Endothelial cell of umbilical vein (primary cell): ENCODE measurements at places on chromosomes 1 and 21. TPM values are rescaled to one million over a fixed set of nuclear protein-coding genes. Genes with fewer than 3 reads are reported as not detected.

RNF19B gene
- 19.2 and 19.6 TPM in 2 replicates for polyA plus RNA-seq

GLIS1 gene
- 0.03 TPM in 1 of 2 replicates, not detected in the other for polyA plus RNA-seq

TMEM39B gene
- polyA plus RNA-seq = 64.3 and 78.1 TPM in 2 replicates

SEC16B gene
- polyA plus RNA-seq = 0.46 and 0.58 TPM in 2 replicates

PTPRC gene
- polyA plus RNA-seq = not detected in 2 replicates

DNM3 gene
- 1.1 and 1.4 TPM in 2 replicates for polyA plus RNA-seq

SELE gene
- polyA plus RNA-seq = 1.5 TPM in 2 replicates

TTC22 gene
- not detected in 2 replicates for polyA plus RNA-seq

OLFML3 gene
- 3.9 TPM in 2 replicates for polyA plus RNA-seq

GCSAML gene
- not detected in 2 replicates for polyA plus RNA-seq

HNRNPU gene
- 45.9 and 68.7 TPM in 2 replicates for polyA plus RNA-seq

DCDC2B gene
- polyA plus RNA-seq = not detected in 2 replicates

OR4F29 gene
- polyA plus RNA-seq = not detected in 2 replicates

C1orf216 gene
- polyA plus RNA-seq = 12.4 and 13.3 TPM in 2 replicates

CHIT1 gene
- not detected in 2 replicates for polyA plus RNA-seq

NEXN gene
- 0.89 and 1.0 TPM in 2 replicates for polyA plus RNA-seq

PRAMEF5 gene
- polyA plus RNA-seq = not detected in 2 replicates

GPBP1L1 gene
- 32.4 and 35.0 TPM in 2 replicates for polyA plus RNA-seq

SPRR2D gene
- not detected in 2 replicates for polyA plus RNA-seq

GRHL3 gene
- polyA plus RNA-seq = not detected in 2 replicates

INKA2 gene
- 2.4 and 2.6 TPM in 2 replicates for polyA plus RNA-seq

OR2M3 gene
- polyA plus RNA-seq = not detected in 2 replicates

IFNGR2 gene
- polyA plus RNA-seq = 44.2 and 55.3 TPM in 2 replicates

IL20 gene
- polyA plus RNA-seq = not detected in 2 replicates

GJA9 gene
- not detected in 2 replicates for polyA plus RNA-seq

GJA4 gene
- polyA plus RNA-seq = 175 and 265 TPM in 2 replicates

PLPPR4 gene
- polyA plus RNA-seq = not detected in 2 replicates

TCEANC2 gene
- 2.8 and 3.2 TPM in 2 replicates for polyA plus RNA-seq

DRAXIN gene
- 0.44 and 0.49 TPM in 2 replicates for polyA plus RNA-seq

AIM2 gene
- not detected in 2 replicates for polyA plus RNA-seq

CASZ1 gene
- polyA plus RNA-seq = 1.5 and 1.9 TPM in 2 replicates

KIAA1614 gene
- 1.0 and 1.5 TPM in 2 replicates for polyA plus RNA-seq

CFHR4 gene
- not detected in 2 replicates for polyA plus RNA-seq

TFAP2E gene
- polyA plus RNA-seq = 0.06 TPM in 1 of 2 replicates, not detected in the other

NFASC gene
- polyA plus RNA-seq = not detected in 2 replicates

HMCN1 gene
- polyA plus RNA-seq = 16.0 and 24.1 TPM in 2 replicates

MEX3A gene
- polyA plus RNA-seq = 20.2 and 22.0 TPM in 2 replicates

KRTAP11-1 gene
- polyA plus RNA-seq = not detected in 2 replicates

RPE65 gene
- not detected in 2 replicates for polyA plus RNA-seq

LCE1C gene
- not detected in 2 replicates for polyA plus RNA-seq

SMIM1 gene
- 1.4 and 5.1 TPM in 2 replicates for polyA plus RNA-seq

MAST2 gene
- polyA plus RNA-seq = 25.0 and 27.4 TPM in 2 replicates

TFF1 gene
- not detected in 2 replicates for polyA plus RNA-seq

LCK gene
- polyA plus RNA-seq = 0.06 and 0.08 TPM in 2 replicates

ZYG11A gene
- polyA plus RNA-seq = 0.35 and 0.40 TPM in 2 replicates

OR2T29 gene
- polyA plus RNA-seq = not detected in 2 replicates

IFI44L gene
- 1.9 and 2.9 TPM in 2 replicates for polyA plus RNA-seq

TDRD5 gene
- polyA plus RNA-seq = not detected in 2 replicates

TAL1 gene
- 30.8 and 36.7 TPM in 2 replicates for polyA plus RNA-seq
